T-helper 2 cell treated with Interferon-gamma antibody and Interleukin-4, amounts not matched to agents 100 ng/mL and 5 ng/mL, for 36 hours (primary cell): ENCODE measurements at places on chromosomes 11 and 22. TPM values are rescaled to one million over a fixed set of nuclear protein-coding genes. Genes with fewer than 3 reads are reported as not detected.

The CSF2RB gene
- 7.8 TPM in 2 replicates for total RNA-seq

The RAPSN gene
- total RNA-seq, result 0.93 and 1.1 TPM in 2 replicates

The OR56A1 gene
- total RNA-seq, result not detected in 2 replicates

The OR5A1 gene
- not detected in 2 replicates for total RNA-seq

The LYVE1 gene
- total RNA-seq, result not detected in 2 replicates

The NXF1 gene
- total RNA-seq, result 86.2 and 91.7 TPM in 2 replicates

The ATXN10 gene
- total RNA-seq, result 104 and 106 TPM in 2 replicates

The TENM4 gene
- total RNA-seq, result not detected in 2 replicates

The RFPL3 gene
- total RNA-seq, result not detected in 2 replicates

The SLC17A6 gene
- total RNA-seq, result not detected in 2 replicates

The APOBEC3F gene
- 28.3 and 28.7 TPM in 2 replicates for total RNA-seq

The LBHD1 gene
- total RNA-seq, result 18.9 and 20.7 TPM in 2 replicates

The CCDC15 gene
- 9.3 and 9.5 TPM in 2 replicates for total RNA-seq

The OR56A3 gene
- not detected in 2 replicates for total RNA-seq

The SLC22A6 gene
- total RNA-seq, result not detected in 2 replicates

The RBFOX2 gene
- total RNA-seq, result 0.98 and 1.0 TPM in 2 replicates

The LMO1 gene
- total RNA-seq, result not detected in 2 replicates

The SCGB1A1 gene
- total RNA-seq, result not detected in 2 replicates

The NXPE2 gene
- total RNA-seq, result not detected in 2 replicates
